ENCODE measurements at places on chromosomes 7 and 10.

GRCh38 chr7:73941836-73942551 lies 81.0 kb downstream of the TMEM270 start:
- peak; percentile 66 for DNase-seq

GRCh38 chr7:50793947-50794570 lies 11.4 kb upstream of the GRB10 start:
- no peak for DNase-seq

- DNase-seq = peak; percentile 25
These were observed 166.3 kb downstream of the RNF133 start for GRCh38 chr7:122532406-122533269.

DNA sequence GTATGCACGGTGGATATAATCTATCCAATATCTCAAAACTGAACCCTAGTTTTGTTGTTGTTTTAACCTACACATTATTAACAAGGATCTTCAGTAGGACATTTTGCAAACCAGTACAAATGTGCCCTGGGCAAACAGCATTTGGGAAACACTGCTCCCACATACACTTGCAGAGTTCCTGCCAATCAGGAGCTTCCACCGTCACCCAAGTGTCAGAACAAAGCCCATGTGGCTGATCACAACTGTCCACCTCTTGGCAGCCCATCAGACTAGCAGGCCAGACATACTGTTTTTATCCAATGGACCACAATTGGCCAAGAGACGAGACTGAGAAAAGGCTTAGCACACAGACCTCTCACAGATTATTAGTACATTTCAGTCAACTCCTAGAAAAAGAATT lies 200.4 kb downstream of the FAM107B start:
- no peak for DNase-seq

DNA sequence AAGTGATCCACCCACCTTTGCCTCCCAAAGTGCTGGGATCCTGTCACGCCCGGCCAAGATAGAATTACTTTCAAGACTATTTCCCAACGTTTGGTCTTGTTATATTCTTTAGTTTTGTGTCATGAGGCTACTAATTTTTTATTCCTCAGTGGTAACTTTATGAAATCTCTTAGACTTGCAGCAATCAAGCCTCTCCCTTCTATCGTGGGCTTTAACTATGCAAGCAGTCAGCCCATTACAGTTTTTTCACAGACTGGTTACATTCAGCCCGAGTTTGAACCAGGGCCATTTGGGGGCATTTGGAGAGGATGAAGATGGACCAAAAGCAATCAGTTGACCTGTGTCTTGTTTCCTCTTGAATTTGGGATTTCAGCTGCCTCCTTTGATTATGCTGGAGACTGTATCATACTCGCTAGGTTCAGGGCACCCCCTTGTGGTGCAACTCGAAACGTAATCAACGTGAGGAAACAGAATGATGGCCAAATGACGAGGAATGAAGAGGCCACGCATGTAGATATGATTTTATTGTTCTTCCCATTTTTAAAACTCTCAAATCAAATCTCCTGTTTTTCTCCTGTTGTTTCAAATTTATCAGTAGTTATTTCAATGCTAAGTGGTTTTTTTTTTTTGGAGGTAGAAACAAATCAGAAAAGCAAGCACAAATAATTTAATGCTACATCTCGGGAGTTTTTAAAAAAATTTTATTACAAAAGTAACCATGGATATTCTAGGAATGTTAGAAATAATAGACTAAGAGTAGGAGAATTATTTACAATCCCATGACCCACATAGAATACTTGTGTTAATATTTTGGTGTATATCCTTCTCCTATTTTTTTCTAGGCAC lies 151.6 kb downstream of the KIAA1217 start:
- DNase-seq = peak; percentile 79

GRCh38 chr7:42057331-42057730 lies 179.7 kb downstream of the GLI3 start:
- peak; percentile 22 for DNase-seq

GRCh38 chr10:32379318-32379949 lies 32.5 kb upstream of the EPC1 start:
- DNase-seq = peak; percentile 73

GRCh38 chr10:78861529-78862327 lies 207.0 kb upstream of the ZMIZ1 start:
- DNase-seq = no peak

DNA sequence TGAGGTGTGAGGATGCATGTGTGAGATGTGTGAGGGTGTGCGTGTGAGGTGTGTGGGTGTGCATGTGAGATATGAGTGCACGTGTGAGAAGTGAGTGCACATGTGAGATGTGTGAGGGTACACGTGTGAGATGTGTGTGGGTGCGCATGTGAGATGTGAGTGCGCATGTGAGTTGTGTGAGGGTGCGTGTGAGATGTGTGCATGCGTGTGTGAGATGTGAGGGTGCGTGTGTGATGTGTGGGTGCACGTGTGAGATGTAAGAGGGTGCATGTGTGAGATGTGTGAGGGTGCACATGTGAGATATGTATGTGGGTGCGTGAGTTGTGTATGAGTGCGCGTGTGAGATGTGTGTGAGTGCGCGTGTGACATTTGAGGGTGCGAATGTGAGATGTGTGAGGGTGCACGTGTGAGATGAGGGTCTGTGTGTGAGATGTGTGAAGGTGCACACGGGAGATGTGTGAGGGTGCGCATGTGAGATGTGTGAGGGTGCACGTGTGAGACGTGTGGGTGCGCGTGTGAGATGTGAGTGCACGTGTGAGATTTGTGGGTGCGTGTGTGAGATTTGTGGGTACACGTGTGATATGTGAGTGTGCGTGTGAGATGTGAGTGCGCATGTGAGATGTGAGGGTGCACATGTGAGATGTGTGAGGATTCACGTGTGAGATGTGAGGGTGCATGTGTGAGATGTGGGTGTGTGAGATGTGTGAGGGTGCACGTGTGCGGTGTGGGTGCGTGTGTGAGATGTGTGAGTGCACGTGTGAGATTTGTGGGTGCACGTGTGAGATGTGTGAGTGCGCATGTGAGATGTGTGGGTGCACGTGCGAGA lies 30.5 kb downstream of the PPIF start:
- no peak for DNase-seq

DNA sequence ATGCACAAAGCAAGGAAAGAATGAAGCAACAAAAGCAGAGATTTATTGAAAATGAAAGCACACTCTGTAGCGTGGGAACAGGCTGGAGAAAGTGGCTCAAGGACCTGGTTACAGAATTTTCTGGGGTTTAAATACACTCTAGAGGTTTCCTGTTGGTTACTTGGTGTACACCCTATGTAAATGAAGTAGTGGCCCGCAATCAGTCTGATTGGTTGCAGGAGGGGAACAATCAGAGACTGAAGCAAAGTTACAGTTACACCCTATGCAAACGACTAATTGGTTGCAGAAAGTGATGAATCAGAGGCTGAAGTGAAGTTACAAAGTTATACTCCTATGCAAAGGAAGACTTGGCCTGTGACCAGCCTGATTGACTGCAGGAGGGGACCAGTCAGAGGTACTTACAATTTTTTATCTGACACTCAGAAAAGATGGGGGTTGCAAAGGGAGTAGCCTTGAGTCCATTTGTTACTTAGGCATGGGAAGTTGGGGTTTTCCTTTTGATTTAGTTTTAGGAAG lies 3.6 kb upstream of the MTPN start:
- peak; percentile 59 for DNase-seq

DNA sequence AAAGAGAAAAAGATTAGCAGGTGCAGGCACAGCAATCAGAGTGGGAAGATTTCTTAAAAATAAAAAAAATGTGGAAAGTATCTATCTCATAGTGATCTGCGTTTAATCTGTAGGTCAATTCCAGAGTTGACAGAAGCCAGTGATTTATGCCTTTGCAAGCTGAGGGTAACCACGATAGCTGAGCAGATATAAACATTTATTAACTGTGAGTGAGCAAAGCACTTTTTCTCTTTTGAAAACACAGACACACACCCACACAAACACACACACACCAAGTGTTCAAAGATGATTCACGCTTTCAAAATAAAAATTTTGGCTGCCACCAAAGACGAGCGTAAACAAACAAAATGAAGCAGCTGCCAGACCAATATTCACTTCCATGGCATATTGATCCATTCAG lies 243.2 kb upstream of the SLC26A5 start:
- DNase-seq = peak; percentile 7

- peak; percentile 25 for DNase-seq
These were observed 48.6 kb upstream of the KIF5B start for GRCh38 chr10:32104622-32105509.
